ENCODE measurements at places on chromosomes 16 and 17.

DNA sequence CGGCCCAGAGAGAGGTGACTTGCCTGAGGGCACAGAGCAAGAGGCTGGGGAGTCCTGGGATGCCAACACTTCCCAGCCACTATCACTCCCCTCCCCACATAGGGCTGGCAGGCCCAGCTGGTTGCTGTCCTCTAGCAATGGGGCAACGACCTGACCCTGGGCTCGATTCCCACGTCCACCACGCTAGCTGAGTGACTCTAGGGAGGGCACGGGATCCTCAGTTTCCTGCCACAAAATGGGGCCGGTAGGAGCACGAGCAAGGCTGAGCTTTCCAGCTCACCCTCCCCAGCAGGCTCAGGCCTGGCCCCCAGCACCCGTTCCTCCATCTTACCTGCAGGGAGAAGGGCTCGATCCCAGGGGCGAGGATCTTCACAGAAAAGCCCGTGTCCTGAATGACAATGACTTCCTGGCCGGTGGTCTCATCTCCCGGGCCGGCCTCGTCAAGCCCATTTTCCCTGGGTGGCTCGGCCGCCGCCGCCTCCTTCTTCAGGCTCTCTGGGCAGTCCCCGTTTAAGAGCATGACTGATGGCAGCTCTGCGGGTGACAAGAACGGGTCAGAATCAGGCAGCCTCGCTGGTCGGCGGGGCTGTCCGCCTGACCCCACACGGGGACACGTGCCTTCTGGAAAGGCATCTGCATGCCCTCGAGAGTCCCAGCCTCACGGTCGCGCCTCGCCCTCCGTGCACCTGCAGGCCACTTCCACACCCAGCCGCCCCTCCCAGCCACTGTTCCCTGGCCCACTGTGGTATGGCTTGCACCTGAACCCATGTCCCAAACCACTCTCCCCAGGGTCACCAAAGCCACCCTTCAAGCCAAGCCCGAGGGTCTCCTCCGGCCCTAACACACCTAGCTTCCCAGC lies 7.3 kb downstream of the CLUH start:
- no peak for DNase-seq

DNA sequence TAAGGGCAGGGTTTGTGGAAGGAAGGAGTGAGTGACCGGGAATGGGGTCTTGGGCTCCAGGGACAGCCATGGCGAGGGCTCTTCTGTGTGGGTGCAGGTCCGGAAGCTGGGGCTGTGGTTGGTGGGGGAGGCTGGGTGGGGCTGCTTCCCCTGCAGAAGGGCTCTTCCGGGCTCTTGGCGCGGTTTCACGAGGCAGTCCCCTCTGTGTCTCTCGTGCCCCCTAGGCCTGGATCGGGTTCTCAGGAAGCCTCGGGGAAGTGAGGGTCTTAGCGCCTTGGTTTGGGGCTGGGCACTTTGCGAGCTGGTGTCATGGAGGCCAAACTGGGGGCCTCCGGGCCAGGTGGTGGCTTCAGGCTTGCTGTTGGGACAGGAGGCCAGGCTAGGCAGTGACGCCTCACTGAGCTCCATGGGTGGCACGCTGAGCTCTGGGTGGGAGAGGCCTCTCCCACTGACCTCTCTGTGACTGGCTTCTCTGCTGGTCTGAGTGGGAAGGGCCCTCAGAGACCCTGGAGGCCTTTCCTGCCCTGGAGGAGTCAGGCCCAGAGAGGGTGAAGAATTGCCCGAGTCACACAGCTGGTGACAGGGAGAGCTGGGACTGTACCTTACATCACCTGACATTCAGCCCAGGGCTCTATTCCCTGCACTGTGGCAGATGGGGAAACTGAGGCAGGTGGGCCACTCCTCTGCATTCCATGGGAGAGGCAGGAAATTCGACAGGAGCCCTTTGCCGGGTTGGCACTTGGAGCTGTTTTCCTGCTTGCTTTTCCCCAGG lies 8.2 kb downstream of the ADCY7 start:
- no peak for DNase-seq

DNA sequence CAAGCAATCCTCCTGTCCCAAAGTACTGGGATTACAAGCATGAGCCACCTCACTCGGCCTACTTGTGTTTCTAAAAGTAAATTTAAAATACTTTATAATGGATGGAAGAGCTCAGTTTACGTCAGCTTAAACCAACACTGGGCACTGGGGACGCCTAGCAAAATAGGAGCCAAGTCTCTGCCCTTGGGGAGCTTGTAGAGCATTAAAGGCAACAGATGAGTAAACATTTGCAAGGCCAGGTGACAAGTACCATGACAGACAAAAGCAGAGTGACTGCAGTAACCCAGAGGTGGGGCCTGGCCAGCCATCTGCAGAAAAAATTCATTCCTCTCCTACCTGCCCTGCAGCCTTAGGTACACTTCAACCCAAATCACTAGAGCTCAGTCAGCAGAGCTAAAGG lies 12.1 kb upstream of the NLK start:
- no peak for DNase-seq

DNA sequence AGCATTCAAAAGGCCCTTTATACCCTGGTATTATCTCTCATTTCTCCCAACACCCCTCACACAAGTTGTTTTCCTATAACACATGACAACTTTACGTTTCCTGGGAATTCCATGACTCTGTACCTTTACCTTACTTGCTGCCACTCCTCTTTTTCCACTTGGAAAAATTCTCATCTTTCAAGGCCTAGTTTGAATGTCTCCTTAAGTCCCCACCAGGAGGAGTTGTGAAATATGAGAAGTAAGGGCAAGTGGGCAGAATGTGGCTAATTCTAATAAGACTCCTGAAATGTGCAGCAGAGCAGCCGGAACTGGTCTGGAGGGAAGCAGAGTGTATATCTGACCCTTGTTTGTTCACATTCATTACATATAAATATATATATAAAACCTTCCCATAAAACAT lies 39.7 kb downstream of the BRCA1 start:
- no peak for DNase-seq

DNA sequence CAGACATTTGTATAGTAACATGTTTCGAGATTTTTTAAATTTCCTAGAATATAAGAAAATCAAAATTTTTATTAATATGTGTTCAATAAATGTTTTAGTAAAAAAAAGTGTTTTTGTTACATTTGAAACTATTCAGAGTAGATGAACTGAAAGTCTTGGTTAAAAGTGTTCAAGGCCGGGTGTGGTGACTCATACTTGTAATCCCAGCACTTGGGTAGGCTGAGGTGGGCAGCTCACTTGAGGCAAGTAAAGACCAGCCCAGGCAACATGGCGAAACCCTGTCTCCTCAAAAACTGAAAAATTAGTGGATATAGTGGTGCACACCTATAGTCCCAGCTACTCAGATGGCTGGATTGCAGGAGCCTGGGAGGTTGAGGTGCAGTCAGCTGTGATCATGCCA lies 16.8 kb upstream of the PHKG2 start:
- no peak for DNase-seq

- DNase-seq = no peak
Measured at GRCh38 chr16:71242601-71243000, 12.1 kb upstream of the HYDIN start.

GRCh38 chr16:83136419-83136818 lies 509.6 kb downstream of the CDH13 start:
- DNase-seq = no peak

DNA sequence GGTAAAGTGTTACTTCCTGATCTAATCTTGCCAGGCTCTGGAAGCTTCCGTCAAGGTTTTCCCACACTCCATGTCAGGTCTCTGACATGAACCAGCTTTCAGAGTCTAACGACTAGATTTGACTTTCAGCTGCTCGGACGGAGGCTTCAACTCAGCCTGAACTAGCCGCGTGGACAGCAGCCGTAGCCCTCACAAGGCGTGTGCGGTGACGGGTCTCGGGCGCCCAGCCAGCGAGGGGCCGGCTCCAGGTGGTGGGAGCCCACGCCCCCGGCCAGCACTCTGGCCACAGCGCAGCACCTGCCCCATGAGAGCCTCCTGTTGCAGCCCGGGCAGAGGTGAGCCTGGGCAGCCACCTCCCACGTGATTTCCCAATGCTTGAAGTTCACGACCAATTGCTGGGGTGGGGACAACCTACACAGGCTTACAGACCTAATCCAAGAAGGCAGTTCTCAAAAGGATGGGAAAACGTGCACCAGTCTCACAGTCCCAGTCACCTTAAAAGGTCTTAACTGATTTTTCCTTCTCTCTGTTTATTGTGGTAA lies 45.5 kb downstream of the TBC1D16 start:
- DNase-seq = no peak

GRCh38 chr16:74257061-74257460 lies 39.6 kb upstream of the PSMD7 start:
- DNase-seq = no peak

GRCh38 chr17:79106958-79107357 lies 32.3 kb downstream of the ENGASE start:
- no peak for DNase-seq

- no peak for DNase-seq
Measured at GRCh38 chr17:69907132-69907847, 167.7 kb upstream of the KCNJ16 start.

GRCh38 chr16:20647736-20648135 lies 49.7 kb downstream of the ACSM1 start:
- no peak for DNase-seq

DNA sequence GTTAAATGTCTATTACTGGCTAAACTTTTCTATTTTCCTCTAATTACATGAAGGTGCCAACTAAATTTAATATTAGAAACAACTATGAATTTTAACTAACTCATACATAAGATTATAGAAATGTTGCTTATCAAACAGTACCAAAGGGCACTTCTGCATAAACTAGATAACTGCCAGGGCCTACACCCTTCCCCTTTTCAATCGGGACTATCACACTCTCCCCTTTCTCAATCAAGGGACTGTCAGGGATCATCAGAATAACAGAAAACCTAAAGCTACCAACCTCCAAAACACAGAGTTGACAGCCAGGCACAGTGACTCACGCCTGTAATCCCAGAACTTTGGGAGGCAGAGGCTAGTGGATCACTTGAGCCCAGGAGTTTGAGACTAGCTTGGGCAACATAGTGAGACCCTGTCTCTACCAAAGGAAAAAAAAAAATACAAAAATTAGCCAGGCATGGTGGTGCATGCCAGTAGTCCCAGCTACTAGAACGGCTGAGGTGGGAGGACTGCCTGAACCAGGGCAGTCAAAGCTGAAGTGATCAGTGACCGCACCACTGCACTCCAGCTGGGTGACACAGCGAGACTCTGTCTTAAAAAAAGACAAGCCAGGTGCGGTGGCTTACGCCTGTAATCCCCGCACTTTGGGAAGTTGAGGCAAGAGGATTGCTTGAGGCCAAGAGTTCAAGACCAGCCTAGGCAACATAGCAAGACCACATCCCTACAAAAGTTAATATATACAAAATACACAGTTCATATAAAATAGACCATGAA lies 3.2 kb upstream of the PHLPP2 start:
- DNase-seq = no peak

- no peak for DNase-seq
Measured at GRCh38 chr17:73588891-73589290, 55.4 kb downstream of the SDK2 start.

DNA sequence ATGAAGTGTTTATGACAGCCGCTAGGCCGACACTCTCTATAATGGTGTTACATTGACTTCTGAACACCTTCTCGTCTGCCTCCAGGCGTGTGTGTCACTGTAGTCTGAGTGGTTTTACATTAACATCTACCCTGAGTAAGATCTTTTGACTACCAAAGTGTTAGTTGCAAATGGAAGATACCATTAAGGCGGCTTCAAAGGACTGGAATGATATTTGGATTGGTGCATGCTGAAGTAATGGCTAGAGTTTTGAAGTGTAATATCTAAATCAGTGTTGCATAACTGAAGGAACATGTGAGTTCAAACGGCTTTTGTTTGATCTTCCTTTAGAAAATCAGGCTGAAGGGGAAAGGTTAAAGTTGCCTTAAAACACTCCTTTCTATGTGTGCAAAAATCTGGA lies 52.2 kb downstream of the BCAS3 start:
- no peak for DNase-seq

GRCh38 chr16:59459806-59460205 lies 725.7 kb upstream of the GOT2 start:
- DNase-seq = no peak

DNA sequence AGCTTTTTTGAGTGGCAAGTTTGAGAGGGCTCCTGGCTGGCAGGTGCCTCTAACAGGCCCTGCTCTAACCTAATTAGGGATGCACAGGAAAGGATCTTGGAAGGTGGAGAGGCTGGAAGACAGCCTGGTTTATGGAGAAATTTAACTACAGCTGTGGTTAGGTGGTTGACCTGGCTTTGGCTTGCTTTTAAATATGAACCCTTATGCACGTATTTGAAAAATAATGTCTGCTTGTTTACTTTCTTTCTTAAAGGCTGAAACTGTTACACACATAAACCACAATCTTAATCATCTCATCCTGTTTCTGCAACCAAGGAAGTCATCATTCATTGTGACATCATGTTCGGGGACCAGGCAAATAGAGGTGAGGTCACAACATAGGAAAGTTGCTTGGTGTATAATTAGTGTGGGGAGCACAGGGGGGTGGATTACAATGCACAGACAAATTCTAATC lies 23.1 kb upstream of the DHRS13 start:
- peak; percentile 65 for DNase-seq

- DNase-seq = peak; percentile 12
Measured at GRCh38 chr17:80605326-80606066, 60.9 kb downstream of the RPTOR start.

DNA sequence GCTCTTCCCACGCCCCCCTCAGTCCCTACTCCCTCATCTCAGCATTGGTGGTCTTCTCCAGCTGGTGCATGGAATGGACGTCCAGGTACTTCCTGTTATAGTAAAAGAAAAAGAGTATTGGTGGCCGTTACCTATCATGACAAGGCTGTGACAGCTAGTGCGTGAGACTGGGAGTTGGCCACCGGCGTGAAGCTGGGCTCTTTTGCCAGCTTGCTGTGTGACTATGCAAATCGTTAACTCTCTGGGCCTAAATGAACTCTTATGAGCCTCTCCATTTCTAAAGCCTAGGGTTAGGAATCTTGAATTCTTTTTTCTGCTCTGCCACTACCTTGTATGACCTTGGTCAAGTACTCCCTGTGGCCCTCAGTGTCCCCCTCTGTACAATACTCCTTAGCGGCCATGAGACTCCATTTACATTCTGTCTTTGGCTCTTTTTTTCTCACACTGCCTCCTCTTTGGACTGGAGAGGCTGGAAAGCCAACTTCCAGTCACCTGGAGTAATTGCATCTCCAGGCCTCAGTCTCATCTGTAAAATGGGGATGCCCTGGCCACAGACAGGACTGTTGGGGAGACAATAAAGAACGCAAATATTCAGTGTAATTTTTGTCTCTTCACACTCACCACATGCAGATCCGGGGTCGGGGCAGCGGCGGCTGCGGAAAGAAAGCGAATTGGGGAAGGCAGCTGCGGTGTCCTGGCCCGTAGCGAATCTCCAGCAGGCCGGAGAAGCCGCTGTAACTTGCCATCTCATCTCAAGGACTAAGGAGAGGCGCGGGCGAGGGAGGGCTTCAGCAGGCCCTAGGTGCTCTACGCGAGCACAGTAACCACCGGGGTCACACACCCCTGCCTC lies 1.1 kb downstream of the CFAP119 start:
- DNase-seq = no peak

GRCh38 chr16:17083628-17084027 lies 387.1 kb downstream of the XYLT1 start:
- no peak for DNase-seq

- no peak for DNase-seq
Measured at GRCh38 chr17:50169881-50170459, 4.2 kb downstream of the SGCA start.

- no peak for DNase-seq
Measured at GRCh38 chr16:72895951-72896350, 152.0 kb downstream of the ZFHX3 start.

Data from Panc1 (cell line).